ENCODE measurements at places on chromosomes 6 and 20.

DNA sequence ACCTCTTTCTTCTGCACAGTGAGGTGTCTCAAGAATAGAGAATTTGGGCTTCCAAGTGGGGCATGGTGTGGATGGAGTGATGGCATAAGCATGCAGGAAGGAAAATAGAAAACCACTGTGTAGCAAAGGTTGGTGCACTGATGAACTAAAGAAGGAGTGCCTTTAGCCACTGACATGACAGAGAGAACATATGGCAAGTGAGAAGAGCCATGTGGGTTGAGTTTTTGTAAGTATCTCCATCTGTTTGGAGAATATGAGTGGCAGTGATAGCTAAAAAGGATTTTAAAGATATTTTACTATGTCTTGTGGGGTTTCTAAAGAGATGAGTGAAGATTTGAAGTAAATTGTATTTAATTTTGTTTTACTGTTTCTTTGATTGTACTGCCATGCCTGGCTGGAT, 160.5 kb upstream of the GRIK2 start:
- H3K36me3 ChIP-seq: no peaks in the 10 kb centered on the region
- DNase-seq: no peak
- no peaks in the 10 kb centered on the region for H3K4me1 ChIP-seq
- H3K27ac ChIP-seq: no peak overlapping the region

GRCh38 chr6:144834426-144835038, 549.4 kb downstream of the UTRN start:
- H3K4me1 ChIP-seq: no peaks in the 10 kb centered on the region
- no peak overlapping the region for H3K27ac ChIP-seq
- no peaks in the 10 kb centered on the region for H3K27me3 ChIP-seq
- H3K4me3 ChIP-seq: no peak overlapping the region

- H3K4me3 ChIP-seq: no peak overlapping the region
- H3K4me1 ChIP-seq: peaks cover 6% of the 10 kb centered on the region
- DNase-seq: no peak
These were observed 114.5 kb downstream of the RNF144B start for GRCh38 chr6:18501663-18502013.

DNA sequence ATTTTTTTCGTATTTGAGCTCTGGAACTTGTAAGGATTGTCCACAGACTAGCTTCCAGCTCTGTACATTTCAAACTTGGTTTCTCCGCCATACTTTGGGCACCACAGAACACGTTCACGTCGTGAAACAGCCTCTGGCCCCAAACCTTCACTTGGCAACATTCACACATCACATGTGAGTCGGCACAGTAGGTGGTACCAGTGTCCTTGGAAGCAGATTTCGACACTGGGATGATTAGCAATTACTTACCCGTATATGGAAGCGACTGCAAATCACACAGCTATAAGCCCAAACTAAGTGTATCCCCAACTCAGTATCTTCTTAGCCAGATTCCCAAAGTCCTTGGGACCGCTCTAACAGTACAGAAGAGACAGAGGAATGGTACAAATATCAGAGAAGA, 60.2 kb downstream of the MAFB start:
- H3K4me3 ChIP-seq: no peak overlapping the region
- H3K4me1 ChIP-seq: no peaks in the 10 kb centered on the region
- peaks cover 7% of the 10 kb centered on the region for H3K27me3 ChIP-seq
- H3K27ac ChIP-seq: no peak overlapping the region
- no peaks in the 10 kb centered on the region for H3K36me3 ChIP-seq

DNA sequence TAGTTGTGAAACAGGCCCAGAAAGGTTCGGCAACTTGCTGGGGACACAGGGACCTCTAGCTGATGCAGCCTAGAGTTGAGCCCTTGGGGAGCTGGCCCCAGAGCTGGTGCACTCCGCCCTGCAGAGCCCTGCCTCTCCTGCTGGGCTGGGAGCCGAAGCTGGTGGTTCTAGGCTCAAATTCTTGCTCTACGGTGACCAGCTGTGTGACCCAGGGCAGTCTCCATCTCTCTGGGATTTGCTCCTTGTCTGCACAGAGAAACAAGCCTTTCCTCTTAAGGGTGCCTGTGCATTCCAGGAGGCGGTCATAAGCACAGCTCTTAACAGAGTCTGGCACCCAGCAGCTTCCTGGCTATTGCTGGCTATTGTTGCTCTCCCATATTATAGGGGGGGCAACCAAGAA, 47.4 kb downstream of the RBM38 start:
- no peak overlapping the region for H3K27ac ChIP-seq
- H3K36me3 ChIP-seq: no peaks in the 10 kb centered on the region
- peaks cover 21% of the 10 kb centered on the region for H3K4me1 ChIP-seq
- H3K4me3 ChIP-seq: no peak overlapping the region
- DNase-seq: no peak
- no peaks in the 10 kb centered on the region for H3K27me3 ChIP-seq

- DNase-seq: no peak
- H3K27me3 ChIP-seq: peaks cover 34% of the 10 kb centered on the region
- peaks cover 3% of the 10 kb centered on the region for H3K4me1 ChIP-seq
- H3K27ac ChIP-seq: no peak overlapping the region
- H3K36me3 ChIP-seq: no peaks in the 10 kb centered on the region
- H3K4me3 ChIP-seq: no peak overlapping the region
These were observed 144.6 kb downstream of the LRFN2 start for GRCh38 chr6:40442591-40442990.

GRCh38 chr20:44296011-44296410, 15.0 kb downstream of the FITM2 start:
- no peak overlapping the region for H3K27ac ChIP-seq
- DNase-seq: no peak
- H3K36me3 ChIP-seq: no peaks in the 10 kb centered on the region
- no peak overlapping the region for H3K4me3 ChIP-seq
- H3K4me1 ChIP-seq: no peaks in the 10 kb centered on the region

- H3K4me3 ChIP-seq: no peak overlapping the region
- H3K4me1 ChIP-seq: no peaks in the 10 kb centered on the region
- H3K27ac ChIP-seq: no peak overlapping the region
These were observed 154.7 kb downstream of the PHF3 start for GRCh38 chr6:63790334-63790733.

GRCh38 chr20:48944663-48945297, 23.3 kb downstream of the ARFGEF2 start:
- H3K27me3 ChIP-seq: no peaks in the 10 kb centered on the region
- peaks cover 5% of the 10 kb centered on the region for H3K4me1 ChIP-seq
- H3K4me3 ChIP-seq: no peak overlapping the region
- no peak for DNase-seq
- peaks cover 60% of the 10 kb centered on the region for H3K36me3 ChIP-seq

GRCh38 chr6:158417760-158418098, 105.5 kb downstream of the TULP4 start:
- peaks cover 18% of the 10 kb centered on the region for H3K36me3 ChIP-seq
- no peaks in the 10 kb centered on the region for H3K27me3 ChIP-seq
- no peak overlapping the region for H3K4me3 ChIP-seq
- H3K27ac ChIP-seq: no peak overlapping the region
- DNase-seq: no peak
- no peaks in the 10 kb centered on the region for H3K4me1 ChIP-seq

- no peaks in the 10 kb centered on the region for H3K27me3 ChIP-seq
- no peak overlapping the region for H3K4me3 ChIP-seq
- no peaks in the 10 kb centered on the region for H3K36me3 ChIP-seq
- DNase-seq: no peak
- no peak overlapping the region for H3K27ac ChIP-seq
- peaks cover 33% of the 10 kb centered on the region for H3K4me1 ChIP-seq
These were observed 14.4 kb downstream of the ADTRP start for GRCh38 chr6:11764250-11764604.

GRCh38 chr6:951399-952181, 258.7 kb upstream of the EXOC2 start:
- H3K4me3 ChIP-seq: no peak overlapping the region
- H3K4me1 ChIP-seq: no peaks in the 10 kb centered on the region
- peaks cover 9% of the 10 kb centered on the region for H3K27me3 ChIP-seq
- H3K36me3 ChIP-seq: no peaks in the 10 kb centered on the region
- DNase-seq: no peak

GRCh38 chr6:71967436-71967835, 81.1 kb downstream of the RIMS1 start:
- H3K27me3 ChIP-seq: no peaks in the 10 kb centered on the region
- no peaks in the 10 kb centered on the region for H3K36me3 ChIP-seq
- no peak overlapping the region for H3K4me3 ChIP-seq

Data from K562 (cell line).